Right forelimb (tissue), 1 donor: ENCODE measurements at places on chromosomes 5 and 9.

DNA sequence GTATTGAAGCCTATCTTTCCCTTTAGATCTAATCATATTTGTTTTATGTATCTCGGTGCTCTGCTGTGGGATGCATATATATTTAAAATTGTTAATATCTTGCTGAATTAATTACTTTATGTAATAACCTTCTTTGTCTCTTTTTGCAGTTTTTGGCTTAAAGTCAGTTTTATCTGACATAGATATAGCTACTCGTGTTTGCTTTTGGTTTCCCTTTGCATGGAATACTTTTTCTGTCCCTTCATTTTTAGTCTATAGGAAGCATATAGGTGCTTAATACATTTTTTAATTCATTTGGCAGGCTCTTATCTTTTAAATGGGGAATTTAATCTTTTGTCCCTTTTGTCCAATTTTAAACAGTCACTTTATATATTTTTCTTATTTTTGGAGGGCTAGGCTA is 360.6 kb upstream of the PRR16 start:
- DNase-seq = no peak

DNA sequence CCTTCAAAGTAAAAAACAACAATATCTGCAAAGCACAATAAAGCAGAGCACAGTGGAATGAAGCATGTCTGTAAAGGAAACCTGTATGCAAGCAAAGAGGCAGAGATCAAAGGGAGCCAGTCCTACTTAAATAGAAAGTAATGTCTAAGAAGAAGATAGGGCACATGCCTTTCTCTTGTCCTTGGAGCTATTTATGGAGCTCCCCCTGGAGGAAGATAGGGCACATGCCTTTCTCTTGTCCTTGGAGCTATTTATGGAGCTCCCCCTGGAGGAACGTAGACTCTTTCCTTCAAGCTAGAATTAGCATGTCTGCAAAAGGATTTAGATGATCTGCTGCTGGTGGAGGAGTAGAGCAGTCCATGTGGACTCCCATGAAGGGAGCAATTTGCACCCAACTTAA is 168.1 kb upstream of the RASEF start:
- DNase-seq = no peak

DNA sequence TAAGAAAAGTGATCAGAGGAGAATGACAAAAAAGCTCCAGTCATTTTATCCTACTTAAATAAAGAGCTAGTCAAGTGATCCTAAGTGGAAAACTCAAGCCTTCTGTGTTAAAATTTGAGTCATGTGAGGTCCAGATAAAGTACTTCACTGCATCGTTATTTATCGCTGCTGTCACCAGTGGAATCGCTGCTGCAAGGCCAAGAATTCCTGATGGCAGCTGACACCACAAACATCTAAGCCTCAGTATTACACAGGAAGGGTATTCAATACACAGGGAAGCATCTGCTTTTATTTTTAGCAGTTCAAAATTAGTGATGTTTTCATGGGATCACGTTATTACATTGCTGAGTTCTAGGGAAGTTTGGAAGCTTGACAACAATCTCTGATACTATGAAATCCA is 190.3 kb downstream of the GOLPH3 start:
- no peak for DNase-seq

GRCh38 chr9:123040801-123041200 is 7.3 kb downstream of the GPR21 start:
- no peak for DNase-seq

- DNase-seq = no peak
Observed at GRCh38 chr5:54829102-54829501, 156.3 kb downstream of the ESM1 start.

GRCh38 chr5:72749362-72749997 is 67.0 kb upstream of the TNPO1 start:
- no peak for DNase-seq

GRCh38 chr5:131373265-131373664 is 109.4 kb downstream of the CDC42SE2 start:
- no peak for DNase-seq

GRCh38 chr9:113310538-113310937 is 7.4 kb upstream of the RNF183 start:
- no peak for DNase-seq

- no peak for DNase-seq
Observed at GRCh38 chr9:3736161-3736560, 210.4 kb upstream of the RFX3 start.

- DNase-seq = no peak
Observed at GRCh38 chr9:135046739-135047350, 40.6 kb upstream of the OLFM1 start.

DNA sequence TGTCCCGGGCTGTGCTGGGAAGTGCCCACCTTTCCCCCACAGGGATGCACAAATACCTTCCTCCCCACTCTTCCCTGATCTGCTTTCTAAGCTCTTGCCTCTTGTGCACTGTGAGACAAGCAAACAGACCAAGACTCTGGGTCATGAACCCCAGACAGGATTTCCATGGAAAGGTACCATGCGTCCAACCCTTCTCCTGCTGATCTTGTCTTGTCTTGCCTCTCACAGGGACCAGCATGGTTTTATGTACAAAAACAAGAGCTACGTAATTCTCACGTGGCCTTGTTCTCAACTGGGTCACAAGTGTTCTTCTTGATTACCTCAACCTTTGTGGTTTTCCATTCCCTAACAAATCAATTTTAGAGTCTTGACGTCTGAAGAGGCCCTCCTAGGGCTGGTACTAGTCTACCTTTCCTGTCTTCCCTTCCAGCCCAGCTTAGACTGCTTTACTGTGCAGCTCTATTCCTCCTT is 176.5 kb upstream of the MAP3K1 start:
- DNase-seq = no peak

- no peak for DNase-seq
Observed at GRCh38 chr5:97149709-97150108, 7.3 kb upstream of the LIX1 start.

- DNase-seq = no peak
Observed at GRCh38 chr9:130927338-130927737, 11.7 kb downstream of the FIBCD1 start.

DNA sequence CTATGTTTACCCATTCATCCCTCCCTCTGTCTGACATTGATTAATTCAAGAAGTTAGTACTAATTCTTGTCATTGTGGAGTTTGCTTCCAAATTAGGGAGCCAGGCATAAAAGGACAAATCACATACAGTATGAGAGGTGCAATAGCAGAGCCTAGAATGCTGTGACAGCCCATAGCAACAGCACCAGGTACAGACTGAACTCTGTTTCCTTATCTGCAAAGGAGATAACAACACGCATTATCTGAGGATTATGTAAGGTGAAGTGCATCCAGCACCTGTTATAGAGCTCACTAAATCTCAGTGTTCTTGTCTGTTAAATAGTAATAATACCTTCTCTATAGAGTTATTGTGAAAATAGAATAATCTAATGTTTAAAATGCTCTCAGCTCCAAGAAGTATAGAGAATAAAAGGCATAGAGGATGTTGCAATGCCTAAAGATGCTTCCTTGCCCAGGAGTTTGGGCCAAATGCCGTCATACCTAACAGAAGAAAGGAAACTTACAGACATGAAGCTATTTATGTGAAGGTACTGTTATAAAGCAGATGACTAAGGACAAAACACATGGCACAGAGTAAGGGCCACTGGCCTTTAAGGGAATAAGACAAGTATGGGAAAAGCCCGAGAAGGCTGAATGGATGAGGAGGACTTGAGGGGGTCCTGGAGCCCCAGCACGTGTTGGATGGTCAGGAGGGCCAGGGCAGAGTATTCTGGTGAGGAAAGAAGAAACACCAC is 214.5 kb downstream of the ATP10B start:
- DNase-seq = no peak

GRCh38 chr9:108468364-108468763 is 387.4 kb downstream of the ACTL7B start:
- DNase-seq = no peak

DNA sequence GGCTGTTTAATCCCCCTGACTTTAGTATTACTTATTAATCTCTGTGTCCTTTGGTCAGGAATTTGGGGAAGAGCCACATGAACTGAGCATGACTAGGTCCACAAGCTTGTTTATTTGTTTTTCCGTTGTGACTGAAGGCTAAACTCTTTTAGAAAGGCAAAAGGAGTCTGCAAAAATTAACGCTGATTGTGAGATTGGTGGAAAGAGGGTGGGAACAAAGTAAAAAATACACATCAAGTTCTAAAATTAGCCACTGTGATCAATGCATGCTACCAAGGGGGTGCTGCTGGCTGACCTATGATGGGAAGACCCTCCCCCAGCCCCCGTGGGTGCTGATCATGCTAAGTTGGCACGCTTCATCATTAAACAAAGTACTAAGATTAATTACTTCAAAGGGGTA is 356.8 kb downstream of the ADGRV1 start:
- no peak for DNase-seq

DNA sequence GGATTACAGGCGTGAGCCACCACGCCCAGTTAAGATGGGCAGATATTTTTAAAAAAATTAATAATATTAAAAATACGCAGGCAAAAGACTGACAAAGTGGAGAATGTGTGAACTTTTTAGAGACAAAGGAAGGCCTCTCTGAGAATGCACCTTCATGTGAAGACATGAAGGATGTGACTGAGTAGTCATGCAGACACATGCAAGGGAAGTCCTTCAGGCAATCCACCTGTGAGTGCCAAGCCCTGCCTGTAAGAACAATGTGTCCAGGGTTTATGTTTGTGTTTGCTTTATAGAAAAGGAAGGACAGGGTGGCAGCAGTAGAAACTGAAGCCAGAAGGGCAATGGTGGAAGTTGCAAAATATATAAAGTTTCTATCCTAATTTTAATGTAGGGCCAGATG is 169.2 kb downstream of the EDIL3 start:
- DNase-seq = no peak

GRCh38 chr9:118896324-118897000 is 472.8 kb downstream of the BRINP1 start:
- no peak for DNase-seq

GRCh38 chr9:90815944-90816357 is 14.3 kb downstream of the SYK start:
- no peak for DNase-seq

DNA sequence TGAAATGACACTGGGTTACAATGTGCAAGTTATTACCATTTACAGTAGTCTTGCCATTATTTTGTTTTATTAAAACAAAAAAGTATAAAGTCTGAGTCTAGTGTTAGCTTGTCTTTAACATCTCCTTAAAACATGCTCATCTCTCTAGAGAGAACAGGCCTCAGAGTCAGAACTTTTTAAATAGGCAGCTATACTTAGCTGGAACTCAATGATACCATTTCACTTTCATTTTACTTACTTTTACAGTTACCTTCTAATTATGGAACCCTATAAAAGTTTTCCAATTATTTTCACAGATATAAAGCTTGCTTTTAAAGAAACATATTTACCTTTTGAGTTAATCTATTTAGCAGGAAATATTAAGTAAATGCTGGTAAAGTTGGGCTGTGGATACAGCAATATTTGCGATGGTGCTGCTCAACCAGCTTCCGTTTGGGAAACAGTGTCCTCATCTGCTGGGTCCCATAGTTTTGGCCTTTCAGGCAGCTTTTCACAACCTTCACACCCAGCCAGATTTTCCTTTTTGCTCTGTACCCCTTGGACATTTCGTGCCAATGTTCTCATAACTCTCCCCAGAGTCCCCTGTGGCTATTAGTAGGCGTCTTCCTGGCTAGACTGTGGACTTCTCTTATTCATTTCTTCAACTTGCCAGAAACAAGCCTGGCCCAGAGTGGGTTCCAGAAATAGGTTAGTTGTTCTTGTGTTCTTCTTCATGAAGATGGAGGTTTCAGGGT is 36.3 kb upstream of the UBTD2 start:
- no peak for DNase-seq

DNA sequence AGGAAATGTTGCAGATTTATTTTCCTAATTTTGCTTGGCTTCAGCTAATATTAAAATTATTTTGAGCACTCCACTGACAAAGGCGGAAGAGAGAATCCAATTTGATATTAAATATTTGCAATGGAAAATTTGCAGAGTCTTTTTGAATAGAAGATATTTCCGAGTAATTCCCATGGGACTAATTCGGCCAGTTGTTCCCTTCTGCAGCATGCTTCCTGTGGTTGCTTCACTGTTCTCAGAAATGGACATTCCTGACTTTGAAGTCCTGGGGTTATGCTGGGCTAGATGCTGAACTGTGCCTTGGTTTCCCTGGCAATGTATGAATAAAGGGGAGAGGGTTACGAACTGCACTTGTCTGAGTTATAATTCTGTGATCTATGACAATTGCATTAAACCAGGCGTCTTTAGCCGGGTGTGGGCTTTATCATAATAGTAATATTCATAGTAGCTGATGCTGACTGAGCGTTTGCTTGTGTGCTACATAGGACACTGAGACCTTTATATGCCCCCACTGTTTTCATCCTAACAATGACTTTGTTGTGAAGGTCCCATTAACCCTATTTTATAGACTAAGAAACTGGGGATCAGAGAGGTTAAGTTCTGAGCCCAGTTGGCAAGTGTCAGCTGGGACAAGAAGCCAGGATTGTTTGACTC is 114.5 kb upstream of the SPRY4 start:
- no peak for DNase-seq

DNA sequence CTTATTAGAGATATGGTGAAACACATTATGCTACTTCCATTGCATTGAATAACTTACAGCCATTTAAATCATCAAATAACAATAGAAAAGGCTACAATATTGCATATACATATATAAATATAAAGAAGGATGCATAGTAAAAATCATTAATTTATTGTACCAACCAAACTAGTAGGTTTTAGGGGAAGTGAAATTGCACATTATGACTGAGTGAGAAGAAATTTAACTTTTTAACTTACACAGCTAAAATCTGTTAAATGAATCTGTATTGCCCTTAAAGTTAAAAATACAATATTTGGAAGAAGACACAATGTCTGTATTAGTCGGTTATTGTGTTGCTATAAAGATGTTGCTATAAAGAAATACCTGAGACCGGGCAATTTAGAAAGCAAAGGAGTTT is 2073.7 kb upstream of the ACO1 start:
- no peak for DNase-seq

GRCh38 chr9:99411068-99411467 is 189.0 kb downstream of the SEC61B start:
- DNase-seq = no peak

DNA sequence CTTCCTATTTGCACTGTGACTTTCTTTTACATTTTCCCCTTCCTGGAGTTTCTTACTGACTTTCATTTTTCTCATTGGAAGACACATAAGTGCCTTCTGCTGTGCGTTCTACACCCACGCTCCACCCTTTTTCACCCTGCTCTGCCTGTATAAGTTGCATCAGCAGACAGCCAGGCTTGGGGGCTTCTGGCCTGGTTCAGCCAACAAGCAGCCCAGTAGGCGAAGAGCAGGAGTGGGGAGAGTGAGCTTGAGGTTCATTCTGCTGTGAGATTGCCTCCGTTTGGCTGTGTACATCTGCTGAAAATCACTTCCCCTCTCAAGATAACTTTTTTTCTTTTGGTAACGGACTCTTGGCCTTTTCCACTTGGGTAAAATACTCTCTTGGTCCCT is 38.4 kb downstream of the RASGRF2 start:
- no peak for DNase-seq
